ENCODE measurements at places on chromosomes 11 and 22.

GRCh38 chr22:45058622-45058912, 48.8 kb upstream of the PHF21B start:
- no peak for DNase-seq

DNA sequence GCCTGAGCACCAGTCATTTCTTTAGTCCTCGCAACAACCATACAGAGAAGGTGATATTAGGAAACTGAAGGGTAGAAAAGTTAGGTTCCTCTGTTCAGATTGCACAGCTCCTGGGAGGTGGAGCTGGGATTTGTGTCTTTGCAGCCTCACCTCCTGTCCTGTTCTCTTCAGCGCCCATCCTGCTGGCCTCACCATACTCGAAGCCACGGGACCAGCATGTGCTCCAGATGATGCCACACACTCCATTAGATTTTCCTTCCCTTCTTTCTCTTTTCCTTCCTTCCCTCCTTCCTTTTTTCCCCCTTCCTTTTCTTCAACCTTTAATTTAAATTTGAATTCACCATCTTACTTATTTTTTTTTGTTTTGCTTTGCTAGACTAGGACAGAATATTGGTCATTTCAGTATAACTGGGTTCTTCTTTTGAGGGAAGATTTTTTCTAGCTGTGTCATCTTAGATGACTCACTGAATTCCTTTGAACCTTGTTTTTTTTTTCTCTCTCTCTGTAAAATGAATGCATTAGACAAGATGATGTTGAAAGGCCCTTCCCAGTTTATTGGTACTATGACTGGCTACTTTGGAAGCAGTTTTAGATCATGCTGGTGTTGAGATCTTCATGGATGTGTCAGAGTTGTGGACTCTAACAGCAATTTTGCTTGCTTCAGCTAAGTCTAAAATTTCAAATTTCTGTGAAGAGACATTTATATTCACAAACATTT, 662.5 kb upstream of the TENM4 start:
- DNase-seq: no peak

DNA sequence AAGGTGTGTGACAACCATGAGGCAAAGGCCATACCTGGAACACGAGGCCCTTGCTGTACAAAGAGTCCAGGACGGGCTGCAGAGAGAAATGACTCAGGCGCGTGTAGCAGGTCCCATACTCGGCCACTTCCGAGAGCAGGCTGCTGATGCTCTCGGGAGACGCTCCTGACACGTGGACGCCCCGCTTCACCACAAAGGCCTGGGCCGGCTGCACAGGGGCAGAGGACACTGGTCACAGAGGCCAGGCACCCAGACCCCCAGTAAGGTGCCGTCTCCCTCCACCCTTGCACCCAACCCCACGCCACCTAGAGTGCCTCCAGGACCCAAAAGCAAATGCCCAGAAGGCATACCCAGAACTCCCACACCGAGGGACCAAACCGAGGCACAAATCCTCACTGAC, 15.5 kb downstream of the TUBGCP6 start:
- no peak for DNase-seq

- DNase-seq: no peak
These were observed 177.3 kb upstream of the SORL1-AS1 start for GRCh38 chr11:121630041-121630440.

GRCh38 chr22:24068717-24069297, 57.7 kb downstream of the CABIN1 start:
- no peak for DNase-seq
